ENCODE measurements at places on chromosomes 5 and 9.

DNA sequence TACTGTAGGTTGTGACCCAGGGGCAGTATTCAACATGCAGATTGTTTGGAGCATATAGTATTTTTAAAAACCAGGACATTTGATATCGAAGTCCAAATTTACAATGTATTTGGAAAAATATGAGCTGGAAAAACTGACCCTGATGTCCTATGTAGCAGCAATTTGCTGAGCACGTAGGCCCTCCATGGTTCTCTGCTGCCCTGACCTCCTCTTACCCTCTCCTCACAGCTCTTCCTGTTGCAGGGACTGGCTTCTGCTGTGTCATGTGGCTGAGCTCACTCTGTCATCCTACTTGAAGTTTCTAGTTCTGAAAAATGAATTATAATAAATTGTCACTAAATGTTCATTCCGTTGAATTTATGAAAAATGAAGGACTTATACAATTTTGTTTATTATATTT, 4.1 kb upstream of the ASPN start:
- DNase-seq: no peak

GRCh38 chr5:91027405-91028139, 355.5 kb downstream of the ARRDC3 start:
- DNase-seq: no peak

GRCh38 chr9:37155601-37156000, 35.2 kb downstream of the ZCCHC7 start:
- no peak for DNase-seq

- DNase-seq: peak; percentile 47
Observed at GRCh38 chr9:136052472-136052880, 42.6 kb downstream of the NACC2 start.

- DNase-seq: peak; percentile 99
Observed at GRCh38 chr5:167699432-167699831, 592.0 kb upstream of the WWC1 start.

DNA sequence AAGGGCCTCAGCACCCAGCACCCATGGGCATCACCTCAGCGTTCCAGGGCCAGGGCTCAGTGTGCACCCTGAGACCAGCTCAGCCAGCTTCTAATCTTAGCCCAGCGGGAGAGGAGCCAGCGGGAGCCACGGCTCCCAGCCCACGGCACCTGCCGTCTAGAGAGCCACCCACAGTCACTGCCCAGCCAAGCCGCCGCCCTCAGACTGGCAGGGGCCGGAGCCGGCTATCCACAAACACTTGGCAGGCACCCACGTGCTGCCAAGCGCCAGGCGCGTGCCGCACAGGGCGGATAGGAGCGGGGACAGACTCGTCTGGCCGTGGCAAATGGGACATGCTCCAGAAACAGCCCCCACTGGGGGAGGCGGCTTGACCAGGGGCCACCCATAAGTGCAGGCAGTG, 18.6 kb downstream of the BRD3 start:
- DNase-seq: no peak

GRCh38 chr9:129136446-129137035, 25.3 kb downstream of the PTPA start:
- no peak for DNase-seq

DNA sequence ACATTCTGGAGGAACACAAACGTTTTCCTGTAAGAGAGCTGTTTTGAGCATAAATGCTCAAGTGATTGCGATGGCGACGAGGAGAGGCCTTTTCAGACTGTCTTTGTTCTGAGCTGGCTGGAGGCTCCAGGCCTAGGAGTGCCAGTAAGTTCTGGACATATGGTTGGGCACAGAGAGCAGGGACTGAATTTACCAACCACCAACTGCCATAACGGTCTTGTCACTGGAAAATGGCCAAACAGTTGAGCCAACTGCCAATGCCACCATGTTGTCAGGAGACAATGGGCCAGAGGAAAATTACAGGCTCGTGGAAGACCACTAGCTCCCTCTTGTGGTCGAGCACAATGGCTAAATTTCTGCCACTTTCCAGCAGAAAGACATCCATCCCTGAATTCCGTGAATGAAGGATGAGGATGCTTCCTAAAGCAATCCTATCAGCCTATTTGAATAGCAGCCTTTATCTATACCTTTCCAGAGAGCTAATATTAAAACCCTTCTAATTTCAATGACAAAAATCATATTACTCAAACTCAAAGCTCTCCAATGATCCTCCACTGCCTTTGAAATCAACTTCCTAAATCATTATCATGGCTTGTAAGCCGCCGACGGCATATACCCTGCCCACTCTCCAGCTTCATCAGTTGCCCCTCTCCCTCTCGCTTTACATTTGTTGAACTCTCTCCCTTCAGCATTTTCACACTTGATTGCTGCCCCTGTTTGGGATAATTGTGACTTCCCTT, 66.9 kb upstream of the GLIS3 start:
- peak; percentile 61 for DNase-seq

- DNase-seq: no peak
Observed at GRCh38 chr5:77066184-77066583, 20.9 kb downstream of the ZBED3 start.
